ENCODE measurements at places on chromosomes 12 and 14.

DNA sequence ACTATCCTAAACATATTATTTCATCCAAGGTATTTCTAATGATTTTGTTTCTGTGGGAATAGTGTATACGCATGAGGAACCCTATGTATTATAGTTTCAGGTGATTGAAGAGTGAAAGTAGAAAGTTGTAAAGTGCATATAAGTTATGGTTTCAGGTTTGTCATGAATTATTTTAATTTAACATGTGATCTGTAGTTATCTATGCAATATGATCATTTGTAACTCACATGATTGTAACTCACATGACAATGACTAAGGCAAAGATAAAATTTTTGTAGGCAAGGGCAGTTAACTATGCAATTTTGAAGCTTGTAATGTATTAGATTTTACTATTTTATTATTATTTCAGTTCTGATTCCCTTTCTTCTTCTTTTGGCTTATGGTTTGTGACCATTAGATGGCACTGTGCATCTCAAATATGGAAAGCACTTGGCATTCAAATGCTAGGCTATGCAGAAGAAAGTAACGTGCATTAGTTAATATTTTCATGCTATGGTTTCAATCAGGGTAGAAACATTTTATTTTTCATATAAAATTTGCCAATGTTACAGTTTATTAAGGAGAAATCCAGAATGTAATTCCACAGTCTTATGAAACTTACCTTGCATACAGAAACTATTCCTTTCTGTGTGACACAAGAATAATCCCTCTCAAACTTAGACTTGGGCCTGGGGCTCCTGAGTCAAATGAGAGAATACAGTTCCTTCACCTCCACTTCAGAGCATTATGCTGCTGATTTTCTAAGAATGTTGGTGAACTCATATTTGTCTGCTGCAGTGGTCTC, 15.8 kb upstream of the TMEM30B start:
- no peak for DNase-seq

DNA sequence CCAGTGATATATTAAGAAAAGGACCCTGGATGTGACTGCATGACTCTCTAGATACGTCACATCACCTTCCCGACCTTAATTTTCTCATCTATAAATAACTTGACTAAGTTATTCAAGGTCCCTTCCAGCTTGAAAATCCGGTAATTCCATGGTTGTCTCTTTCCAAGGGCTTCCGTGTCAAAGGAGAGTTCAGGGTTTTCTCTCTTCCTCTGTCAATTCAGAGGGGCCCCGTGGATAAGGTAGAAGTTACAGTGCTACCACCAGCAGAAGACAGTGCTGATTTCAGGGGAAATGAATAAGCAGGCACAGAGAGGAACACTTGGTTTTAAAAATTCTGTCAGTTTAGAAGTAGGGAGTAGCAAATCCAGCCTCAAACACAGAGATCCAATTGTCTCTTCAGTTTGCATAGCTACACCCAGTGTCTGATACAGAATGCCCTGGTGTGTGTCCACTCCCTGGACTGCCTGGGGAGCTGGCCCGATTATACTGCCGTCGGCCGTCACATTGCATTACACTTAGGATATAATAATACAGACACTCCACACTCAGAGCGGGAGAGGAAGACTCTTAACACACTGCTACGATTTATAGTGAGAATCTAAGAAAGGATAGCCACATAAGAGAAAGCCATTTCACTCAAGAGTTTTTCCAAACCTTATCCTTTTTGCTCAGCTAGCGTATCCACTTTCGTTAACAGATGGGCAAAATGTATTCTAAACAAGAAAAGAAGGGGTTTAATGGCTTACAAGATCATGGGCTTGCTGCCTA, 54.7 kb upstream of the GTF2A1 start:
- no peak for DNase-seq

GRCh38 chr12:45354399-45354798, 138.5 kb downstream of the ANO6 start:
- DNase-seq, result no peak

DNA sequence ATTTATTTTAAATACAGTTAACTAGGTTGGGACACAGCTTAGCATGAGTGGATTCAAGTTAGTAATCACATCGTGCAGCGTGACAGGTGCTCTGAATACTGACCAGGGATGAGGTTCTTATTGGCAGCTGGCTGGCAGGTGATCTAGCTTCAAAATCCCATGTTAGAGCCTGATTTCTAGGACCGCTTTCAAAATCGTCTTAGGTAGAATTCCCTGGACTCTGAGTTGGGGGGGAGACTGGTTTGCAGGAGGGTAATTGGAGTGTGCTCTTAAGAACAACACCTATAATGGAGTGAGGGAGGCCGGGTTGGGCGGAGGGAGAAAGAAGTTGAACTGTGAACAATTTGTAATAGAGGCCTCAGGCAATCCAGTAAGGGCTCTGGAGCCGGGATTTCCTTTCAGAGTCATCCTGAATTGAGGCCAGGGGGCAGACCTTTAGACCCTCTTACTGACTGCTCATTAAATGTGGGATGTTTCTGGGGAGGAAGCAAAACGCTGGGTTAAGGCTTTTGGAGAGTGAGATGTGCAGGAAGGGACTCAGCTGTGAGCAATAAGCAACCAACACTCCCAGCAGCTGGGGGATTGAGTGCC, 874 bp upstream of the YARS2 start:
- no peak for DNase-seq

- DNase-seq, result no peak
These were observed 14.1 kb downstream of the ARF3 start for GRCh38 chr12:48943221-48943620.

- DNase-seq, result no peak
These were observed 27.5 kb downstream of the RMST start for GRCh38 chr12:97490141-97490540.
